AG09319 (cell line): ENCODE measurements at places on chromosomes 2 and 18.
A peak's percentile ranks its signal among the peaks of the same experiment; 100 is the strongest.

DNA sequence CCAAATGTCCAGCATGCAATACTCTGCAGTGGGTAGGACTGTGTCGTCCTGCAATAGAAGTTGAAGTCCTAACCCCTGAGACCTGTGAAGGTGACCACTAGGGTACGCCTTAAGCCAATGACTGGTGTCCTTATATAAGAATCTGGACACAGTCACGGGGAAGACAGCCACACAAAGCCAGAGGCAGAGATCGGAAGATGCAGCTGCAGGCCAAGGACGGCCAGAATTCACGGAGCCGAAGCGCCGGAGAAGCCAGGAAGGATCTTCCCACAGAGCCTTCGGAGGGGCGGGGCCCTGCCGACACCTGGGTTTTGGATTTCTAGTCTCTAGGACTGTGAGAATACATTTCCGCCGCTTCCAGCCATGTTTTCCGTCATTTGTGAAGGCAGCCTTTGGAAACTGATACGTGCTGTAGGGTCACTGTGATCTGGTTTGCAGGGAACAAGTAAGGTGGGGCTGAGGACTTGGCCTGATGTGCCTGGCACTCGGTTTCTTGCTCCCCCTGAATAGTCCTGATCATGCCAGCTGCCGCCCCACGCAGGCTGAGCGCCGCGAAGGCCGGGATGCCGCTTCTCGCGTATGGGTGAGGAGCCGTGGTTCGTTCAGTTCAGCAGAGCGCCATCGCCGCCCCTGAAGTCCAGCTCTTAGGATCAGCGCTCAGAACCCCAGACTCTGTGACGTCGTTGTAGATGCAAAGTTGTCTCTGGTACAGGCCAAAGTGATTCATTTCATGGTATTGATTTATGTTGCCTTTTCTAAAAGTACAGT, 38.7 kb downstream of the PTGR3 start:
- no peak for DNase-seq

GRCh38 chr2:43169099-43169945, 57.1 kb downstream of the ZFP36L2 start:
- no peak for DNase-seq

- no peak for DNase-seq
Observed at GRCh38 chr2:134384131-134384530, 130.3 kb downstream of the MGAT5 start.

DNA sequence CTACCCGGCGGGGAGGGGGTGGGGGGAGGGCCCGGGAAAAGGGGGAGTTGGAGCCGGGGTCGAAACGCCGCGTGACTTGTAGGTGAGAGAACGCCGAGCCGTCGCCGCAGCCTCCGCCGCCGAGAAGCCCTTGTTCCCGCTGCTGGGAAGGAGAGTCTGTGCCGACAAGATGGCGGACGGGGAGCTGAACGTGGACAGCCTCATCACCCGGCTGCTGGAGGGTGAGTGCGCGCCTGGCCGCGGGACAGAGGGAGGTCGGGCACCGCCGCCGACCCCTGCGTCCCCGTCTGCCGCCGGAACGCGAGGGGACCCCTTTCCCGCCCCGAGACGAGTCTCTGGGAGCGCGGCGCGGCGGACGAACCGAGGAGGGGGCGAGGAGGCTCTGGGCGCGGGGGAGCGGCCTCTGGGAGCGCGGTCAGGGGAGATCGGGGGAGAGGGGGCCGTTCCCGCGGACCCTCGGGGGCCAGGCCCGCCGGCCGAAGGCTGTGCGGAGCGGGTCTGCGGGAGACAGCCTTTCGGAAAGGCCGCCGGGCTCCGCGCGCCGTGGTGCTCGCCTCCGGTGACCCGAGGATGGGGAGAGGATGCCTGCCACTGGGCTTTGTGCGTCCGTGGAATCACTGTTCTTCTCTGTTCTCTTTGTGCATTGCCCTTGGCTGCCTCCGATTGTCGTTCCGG, 463 bp downstream of the PPP1CB start:
- no peak for DNase-seq

DNA sequence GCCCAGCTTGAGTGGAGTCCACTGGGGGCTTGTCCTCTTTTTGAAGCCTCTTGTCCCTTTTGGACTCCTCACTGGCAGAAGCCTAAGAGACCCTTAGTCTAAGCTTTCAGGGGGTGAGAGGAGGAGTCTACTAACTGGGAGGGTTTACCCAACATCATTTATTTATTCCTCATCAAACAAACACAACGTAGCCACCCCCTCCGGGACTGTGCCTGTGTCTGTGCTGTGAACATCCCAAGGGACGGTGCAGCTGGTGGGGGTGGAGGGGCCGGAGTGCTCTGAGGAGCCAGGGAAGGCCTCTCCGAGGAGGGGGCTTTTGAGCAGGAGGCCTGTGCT, 42.7 kb upstream of the TAF1B start:
- no peak for DNase-seq

DNA sequence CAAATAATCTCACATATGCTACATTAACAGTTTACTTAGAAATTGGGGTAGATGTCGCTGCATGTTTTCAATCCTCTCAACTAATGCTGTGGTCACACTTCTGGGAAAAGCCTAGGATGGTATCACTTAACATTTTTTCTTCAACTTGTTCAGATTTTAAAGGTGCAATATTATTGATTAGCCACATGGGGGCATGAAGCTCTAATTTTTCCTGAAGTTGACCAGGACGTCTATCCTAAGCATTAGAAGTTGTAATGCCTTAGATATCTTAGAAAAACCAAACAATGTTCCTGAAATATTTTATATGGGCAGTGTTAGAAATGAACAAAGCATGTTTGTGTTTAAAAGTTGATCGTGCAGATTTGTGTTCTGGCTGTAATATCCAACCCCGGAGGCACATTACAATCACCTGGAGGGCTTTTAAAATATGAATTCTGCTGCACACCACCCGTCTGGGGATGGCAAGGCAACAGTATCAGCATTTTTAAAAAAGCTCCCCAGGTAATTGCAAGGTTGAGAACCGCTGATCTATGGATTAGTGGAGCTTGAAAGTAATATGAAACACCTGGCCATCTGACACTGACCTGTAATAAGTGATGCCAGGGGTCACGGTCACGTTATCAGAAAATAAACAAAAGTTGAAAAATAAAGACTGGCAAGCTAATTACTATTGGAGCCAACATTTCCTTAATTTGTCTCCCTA, 100.5 kb upstream of the LMAN1 start:
- no peak for DNase-seq

DNA sequence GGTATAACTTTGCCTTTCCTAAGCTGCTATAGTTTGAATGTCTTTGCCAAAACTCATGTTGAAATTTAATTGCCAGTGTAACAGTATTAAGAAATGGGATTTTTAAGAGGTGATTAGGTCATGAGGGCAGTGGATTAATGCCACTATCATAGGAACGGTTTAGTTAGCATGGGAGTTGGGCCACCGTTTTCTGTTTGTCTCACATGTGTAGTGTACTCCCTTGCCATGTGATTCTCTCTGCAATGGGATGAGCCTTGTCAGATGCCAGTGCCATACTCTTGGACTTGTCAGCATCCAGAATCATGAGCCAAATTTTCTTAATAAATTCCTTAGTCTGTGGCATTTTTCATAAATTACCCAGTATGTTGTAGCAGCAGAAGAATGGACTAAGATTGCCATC, 388.9 kb upstream of the RGPD4 start:
- DNase-seq: no peak

DNA sequence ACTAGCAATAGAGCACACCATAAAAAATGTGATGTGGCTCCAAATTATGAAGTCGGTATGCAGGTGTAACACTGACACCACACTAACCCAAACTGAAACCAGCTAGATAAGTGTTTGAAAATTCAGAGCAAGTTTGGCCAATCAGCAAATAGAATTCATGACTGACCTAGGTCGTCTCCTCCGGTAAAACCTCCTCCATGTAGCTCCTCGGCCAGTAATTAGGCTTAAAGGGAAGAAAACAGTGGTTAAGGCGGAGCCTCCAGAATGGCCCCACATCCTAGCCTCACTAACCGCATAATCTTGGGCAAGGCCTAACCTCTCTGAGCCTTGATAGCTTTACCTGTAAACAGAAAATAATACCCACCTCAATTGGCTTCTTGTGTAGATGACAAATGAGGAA, 30.1 kb downstream of the C1D start:
- DNase-seq: no peak

- DNase-seq: no peak
Observed at GRCh38 chr2:11071939-11072338, 83.3 kb upstream of the SLC66A3 start.

- no peak for DNase-seq
Observed at GRCh38 chr18:28691496-28691840, 514.5 kb upstream of the CDH2 start.

GRCh38 chr2:84870306-84870705, 10.6 kb downstream of the TRABD2A start:
- no peak for DNase-seq

GRCh38 chr2:231330311-231330710, 65.2 kb upstream of the B3GNT7 start:
- DNase-seq: no peak

GRCh38 chr2:163736433-163737189, 803 bp upstream of the FIGN start:
- DNase-seq: no peak

DNA sequence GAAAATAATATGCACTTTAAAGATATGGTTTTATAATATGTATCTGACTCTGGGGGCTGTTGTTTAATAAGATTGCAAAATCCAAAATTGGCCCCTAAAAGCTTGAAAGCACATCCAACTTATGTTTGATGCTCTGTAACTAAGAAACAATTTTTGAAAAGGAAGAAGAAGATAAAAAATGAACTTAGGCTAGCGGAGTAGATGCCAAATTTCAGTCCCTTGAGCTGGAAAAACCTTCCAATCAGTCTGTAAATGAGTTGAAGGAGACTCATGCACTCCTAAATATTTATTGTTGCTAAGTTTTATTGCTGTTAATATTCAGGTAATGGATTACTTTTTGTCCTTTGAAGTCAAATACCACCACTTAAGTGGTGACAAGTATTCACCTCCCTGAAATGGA, 465.0 kb downstream of the ZEB2 start:
- no peak for DNase-seq

DNA sequence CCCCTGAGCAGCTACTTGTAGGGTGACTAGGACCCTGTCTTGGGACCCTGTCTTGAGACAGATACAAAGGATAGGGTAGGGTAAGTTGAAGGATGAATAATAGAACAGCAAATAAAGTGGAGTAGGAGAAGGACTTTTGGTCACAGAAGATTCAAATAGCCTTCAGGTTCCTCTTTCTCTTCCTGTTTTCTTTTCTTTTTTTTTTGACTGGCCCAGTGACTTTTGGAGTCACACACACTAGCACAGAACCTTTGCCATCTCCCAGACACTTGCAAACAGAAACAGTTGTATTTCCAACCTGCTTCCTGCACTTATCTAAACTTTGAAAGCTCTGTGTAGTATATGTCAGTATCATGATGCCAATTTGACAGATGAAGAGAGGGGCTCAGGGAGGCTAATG, 108.2 kb downstream of the TDRD15 start:
- DNase-seq: no peak

- DNase-seq: no peak
Observed at GRCh38 chr2:96245609-96246390, 20.0 kb downstream of the TMEM127 start.

DNA sequence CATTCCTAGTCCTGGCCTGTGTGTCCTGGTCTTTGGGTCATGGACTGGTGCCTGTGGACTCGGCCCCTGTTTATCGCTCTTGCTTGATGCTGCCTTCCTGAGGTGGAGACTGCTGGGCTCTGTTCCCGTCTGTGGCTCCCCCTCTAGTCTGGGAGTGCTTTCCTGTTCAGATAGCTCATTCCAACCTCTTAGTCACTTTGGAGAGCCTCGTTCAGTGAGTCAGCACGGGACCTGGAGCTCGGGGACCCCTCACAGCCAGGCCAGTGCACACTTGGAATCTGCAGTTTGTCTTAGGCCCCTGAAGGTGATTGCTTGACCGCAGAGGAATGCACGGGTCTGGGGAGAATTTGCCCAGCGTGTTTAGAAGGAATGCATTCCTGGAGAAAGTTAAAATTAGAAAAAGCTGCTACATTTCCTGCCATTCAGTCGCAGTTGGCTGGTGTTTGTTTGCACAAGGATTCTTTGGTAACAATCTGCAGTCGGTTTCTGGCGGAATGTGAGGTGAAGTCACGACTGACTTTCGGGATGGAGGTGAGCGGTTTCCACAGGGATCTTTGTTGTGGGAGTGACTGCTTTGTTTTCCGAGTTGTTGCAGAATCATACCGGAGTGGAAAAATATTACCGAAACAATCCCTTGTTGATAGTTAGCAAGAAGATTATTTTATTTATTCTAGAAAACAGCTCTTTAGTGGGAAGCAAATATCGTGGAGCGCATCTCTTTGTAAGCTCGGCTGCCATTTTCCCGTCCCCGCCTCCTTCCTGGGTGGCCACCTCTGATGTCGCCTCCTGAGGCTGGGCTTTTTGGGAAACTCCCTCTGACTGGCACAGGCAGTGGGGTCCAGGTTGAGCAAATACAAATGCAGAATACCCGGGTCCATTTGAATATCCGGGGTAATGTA, 29.6 kb downstream of the SH3BP4 start:
- peak; percentile 98 for DNase-seq

- no peak for DNase-seq
Observed at GRCh38 chr18:55400590-55401541, 187.1 kb downstream of the TCF4 start.

DNA sequence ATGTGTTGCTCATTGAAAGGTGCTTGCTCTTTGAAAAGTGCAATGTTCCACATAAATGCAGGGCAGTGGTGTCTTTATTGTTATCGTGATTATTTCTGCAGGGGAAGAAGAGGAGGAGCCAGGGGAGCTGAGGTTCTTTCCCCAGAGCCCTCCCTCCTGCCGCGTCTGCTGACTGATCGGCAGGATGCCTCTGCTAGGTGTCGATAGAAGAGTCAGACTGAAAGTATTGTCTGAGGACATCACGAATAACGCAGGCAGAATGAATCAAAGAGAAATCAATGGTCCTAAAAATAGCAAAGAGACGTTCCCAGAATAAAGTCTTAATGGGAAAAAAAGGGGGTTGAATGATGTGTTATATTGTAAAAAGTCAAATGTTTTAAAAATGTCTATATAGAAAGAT, 47.4 kb upstream of the SIX3 start:
- no peak for DNase-seq

DNA sequence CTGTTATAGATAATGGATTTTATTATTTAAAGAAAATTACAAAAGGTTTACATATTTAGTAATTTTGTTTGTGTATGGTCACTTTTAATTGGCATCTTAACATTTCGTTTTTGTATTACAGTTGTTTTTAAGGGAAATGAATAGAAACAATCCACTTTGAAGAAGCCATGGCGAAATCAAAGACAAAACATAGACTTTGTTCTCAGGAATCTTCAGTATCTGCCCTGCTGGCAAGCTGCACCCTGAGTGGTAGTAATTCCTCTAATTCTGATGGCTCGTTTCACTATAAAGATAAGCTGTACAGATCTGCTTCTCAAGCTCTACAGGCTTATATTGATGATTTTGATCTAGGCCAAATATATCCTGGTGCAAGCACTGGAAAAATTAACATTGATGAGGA, 2.7 kb downstream of the C18orf54 start:
- no peak for DNase-seq

DNA sequence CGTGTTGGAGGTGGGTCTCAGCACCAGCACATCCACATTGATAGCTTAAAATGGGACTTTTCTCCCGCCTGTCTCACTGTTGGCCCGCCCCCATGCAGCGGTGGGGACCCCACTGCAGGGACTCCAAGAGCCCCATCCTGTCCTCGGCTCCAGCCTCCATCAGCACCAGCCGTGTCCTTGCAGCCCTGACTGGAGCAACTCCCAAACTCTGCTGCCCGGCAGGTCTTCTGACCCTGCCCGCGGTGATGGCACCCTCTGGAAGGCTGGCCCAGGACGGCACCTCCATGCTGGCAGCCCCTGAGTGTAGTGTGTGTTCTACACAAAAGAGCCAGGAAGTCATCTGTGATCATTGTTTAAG, 41.6 kb upstream of the KCNG2 start:
- no peak for DNase-seq
